Testis (tissue), 5 donors: ENCODE measurements at places on chromosomes 4 and X. TPM values are rescaled to one million over a fixed set of nuclear protein-coding genes. Genes with fewer than 3 reads are reported as not detected.

GRCh38 chr4:128134925-128135324, 73.8 kb downstream of the LARP1B start:
- no peak for DNase-seq

- DNase-seq: no peak
These were observed 552.7 kb downstream of the RAPGEF2 start for GRCh38 chr4:159655547-159655946.

GRCh38 chrX:16487620-16488385, 162.2 kb upstream of the S100G start:
- no peak for DNase-seq

DNA sequence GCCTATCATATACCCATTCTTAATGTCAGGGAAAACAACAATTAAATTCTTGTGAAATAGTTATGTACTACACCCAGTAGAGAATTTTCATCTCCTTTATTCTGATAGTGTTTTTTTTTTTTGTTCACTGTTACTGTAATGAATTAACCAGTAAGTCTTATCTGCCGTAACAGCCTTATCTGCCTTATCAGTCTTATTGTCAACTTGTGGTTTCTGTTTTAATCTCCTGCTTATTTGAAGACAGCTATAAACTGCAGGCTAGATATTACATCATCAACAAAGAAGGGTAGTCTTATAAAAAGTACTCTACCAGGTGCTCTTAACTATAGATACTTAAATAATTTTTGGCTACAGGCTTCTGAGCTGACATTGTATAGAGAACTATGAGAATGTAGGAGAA, 79.5 kb downstream of the MAGEB5 start:
- DNase-seq: no peak

GRCh38 chrX:153582896-153583295, 16.0 kb downstream of the CCNQ start:
- DNase-seq: no peak

DNA sequence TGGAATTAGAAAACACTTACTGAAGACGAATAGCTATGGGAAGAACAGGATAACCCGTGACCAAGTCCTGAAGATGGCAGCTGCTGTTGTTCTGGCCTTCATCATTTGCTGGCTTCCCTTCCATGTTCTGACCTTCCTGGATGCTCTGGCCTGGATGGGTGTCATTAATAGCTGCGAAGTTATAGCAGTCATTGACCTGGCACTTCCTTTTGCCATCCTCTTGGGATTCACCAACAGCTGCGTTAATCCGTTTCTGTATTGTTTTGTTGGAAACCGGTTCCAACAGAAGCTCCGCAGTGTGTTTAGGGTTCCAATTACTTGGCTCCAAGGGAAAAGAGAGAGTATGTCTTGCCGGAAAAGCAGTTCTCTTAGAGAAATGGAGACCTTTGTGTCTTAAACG, 2.4 kb downstream of the AGTR2 start:
- DNase-seq: peak; percentile 9

- DNase-seq: no peak
These were observed 254.2 kb downstream of the ADAMTS3 start for GRCh38 chr4:72314869-72315268.

DNA sequence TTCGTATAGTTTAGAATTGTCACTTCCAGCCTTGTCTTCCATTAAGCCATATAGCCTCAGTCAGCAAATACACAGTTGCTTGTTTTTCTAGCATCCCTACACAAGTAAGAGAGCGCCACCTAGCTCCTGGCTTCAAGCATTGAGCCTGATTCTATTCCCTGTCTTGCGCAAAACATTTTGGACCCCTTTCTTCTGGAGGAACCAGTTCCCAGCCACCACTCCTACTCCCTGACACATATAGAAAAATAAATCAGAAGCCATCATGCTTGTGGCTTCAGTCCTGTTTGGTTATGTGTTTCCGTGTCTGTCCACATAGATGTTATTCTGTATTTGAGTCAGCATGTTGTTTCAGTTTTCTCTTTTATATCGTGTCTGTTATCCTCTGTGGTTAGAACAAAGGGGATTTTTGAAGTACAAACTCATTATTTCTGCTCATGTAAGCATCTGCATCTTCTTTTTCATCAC, 59.9 kb downstream of the GK start:
- DNase-seq: peak; percentile 57

DNA sequence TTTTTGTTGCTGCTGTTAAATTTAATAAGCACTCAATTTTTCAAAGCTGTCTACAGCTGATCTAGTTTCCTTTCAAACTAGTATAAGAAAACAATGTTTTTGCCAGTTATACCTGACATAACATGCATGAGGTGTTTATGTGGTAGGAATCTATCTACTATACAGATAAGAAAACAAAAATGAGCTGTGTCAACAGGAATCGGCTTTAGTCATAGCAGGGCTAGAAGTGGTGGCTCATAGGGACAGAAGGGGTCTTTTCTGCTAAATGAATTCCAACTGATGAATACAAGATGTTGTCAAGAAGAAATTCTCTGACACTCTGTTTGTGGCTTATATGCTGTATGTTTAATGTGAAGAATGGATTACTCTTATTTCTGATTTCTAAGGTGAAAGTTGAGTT, 55.7 kb upstream of the CLNK start:
- no peak for DNase-seq

GRCh38 chrX:154775419-154776349, 13.0 kb downstream of the DKC1 start:
- DNase-seq: peak; percentile 36

GRCh38 chrX:3788494-3789233, 75.2 kb upstream of the PRKX start:
- DNase-seq: no peak

DNA sequence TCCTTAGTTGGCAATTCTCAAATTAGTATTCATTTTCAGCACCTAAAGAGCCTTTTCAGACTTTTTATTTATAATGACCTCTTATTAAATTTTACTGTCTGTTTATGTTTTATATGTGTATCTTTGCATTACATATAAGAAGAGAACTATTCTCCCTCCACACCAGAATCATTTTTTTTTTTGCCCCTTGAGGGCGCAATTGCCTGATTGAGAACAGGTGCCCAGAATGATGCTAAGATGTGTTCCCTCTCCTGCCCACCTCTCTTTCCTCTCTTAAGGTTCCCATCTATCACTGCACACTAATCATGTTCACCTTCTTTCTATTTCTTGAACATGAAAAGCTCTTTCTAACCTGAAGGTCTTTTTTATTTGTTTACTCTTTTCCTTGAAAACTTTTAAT, 44.2 kb upstream of the ADAM29 start:
- DNase-seq: peak; percentile 14

DNA sequence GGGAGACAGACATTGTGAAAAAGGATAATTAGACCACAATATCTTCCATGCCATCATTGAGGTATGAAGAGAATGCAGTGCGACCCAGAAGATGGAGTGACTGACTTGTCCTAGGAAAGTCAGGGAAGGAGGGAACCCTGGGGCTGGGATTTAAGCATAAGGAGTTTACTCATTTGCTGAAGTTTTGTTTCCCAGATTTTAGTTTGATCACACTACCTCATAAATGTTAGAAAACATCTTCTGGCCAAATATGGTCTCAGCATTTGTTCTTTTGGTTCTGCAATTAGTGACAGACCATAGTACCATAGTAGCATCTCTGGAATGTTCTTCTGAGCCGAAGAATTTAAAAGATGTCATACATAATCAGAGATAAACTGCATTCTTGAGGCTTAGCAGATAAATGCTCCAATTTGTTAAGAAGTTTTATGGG, 96.5 kb upstream of the PGRMC2 start:
- no peak for DNase-seq

- DNase-seq: no peak
These were observed 184.4 kb upstream of the CASK start for GRCh38 chrX:42107495-42108488.

DNA sequence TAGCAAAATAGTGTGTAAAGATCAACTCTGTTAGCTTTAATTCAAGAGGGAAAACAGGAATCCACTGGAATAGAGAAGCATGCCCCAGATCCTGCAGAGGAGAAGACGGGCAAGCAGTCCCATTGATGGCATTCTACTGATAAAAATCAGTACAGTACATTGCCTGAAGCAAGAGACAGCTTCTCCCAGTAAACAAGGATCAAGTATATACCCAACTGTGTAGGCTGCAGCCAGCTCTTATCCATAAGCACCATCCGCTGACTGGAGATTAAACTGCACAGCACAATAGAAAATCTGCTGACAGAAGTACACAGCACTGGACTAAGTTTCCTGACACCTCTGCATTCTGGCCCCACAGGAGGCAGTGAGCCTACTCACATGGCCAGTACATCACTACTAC, 110.1 kb downstream of the COX18 start:
- DNase-seq: no peak

DNA sequence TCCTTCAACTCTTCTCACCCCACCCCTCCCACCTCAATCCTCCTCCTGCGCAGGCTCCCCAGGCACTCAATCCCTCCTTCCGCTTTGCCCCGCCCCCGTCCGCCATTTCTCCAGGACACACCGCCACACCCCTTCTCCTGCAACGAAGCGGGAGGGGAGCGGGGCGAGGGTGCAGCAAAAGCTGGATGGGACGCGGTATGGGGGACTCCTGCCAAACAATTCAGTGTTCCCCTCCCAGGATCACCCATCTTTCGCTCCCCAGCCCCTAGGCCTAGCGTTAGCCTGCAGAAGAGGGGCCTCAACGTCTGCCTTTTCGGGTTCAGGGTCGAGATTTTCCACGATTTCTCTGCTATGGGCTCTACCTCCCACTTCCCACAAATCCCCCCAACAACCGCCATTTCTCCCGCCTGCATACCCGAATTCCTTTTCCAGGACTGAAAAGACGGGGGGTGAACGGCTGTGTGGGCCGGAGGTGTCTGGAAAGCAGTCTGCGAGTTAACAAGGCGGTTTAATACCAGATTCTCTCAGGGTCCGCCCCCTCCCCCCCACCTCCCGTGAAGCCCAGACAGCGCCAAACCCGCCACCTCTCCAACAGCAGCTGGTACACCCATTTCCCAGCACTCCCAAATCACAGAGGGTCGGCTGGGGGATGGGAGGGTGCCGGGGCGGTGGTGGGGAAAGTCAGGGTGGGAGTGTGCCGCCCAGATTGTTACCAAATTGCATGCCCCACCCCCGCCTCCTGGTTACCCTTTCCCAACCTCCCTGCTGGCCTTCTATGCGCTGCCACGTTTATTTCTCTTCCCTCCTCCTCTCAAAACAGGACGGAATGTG, 774 bp downstream of the ARMCX2 start:
- DNase-seq: peak; percentile 85

GRCh38 chr4:33998291-33998690, 2246.0 kb downstream of the ARAP2 start:
- DNase-seq: no peak

DNA sequence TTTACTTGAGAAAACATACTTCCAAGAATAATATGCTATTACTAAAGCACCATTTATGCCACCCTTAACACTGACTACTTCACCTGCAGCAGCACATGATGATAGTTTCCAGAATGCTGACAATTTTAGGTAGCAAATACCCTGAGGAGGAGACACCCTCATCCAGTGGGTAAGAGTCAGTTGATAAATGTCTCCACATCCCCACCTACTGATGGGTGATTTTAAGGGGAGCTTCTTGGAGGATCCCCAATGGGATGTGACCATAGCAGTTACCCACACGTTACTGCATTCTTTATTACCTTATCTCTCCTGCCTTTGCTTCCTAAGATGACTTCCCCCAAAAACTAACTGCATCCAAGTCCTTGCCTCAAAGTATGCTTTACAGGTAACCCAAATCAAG, 131.2 kb upstream of the SMARCAD1 start:
- no peak for DNase-seq

DNA sequence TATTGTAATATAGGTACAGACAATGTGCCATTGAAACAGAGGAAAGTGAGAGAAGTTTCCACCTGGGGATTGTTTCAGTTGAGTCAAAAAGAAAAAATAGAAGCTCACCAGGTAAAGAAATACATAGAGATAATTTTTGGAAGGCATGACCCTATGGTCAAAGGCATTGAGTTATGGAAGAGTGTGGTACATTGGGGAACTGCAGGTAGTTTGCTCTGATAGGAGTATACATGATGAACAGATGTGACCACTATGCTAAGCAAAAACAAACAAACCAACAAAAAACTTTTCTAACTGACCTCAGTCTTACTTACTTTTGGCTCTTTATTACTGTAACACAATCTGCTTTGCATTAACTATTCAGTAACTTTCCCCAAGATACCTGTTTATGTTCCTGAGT, 85.9 kb downstream of the UGT8 start:
- no peak for DNase-seq

- no peak for DNase-seq
These were observed 17.7 kb upstream of the PITX2 start for GRCh38 chr4:110640576-110640975.

- no peak for DNase-seq
These were observed 597.6 kb upstream of the CPEB2 start for GRCh38 chr4:14404730-14405129.

- DNase-seq: no peak
These were observed 330.2 kb downstream of the NLGN4X start for GRCh38 chrX:5898463-5898862.

- DNase-seq: no peak
These were observed 75.1 kb downstream of the CEP44 start for GRCh38 chr4:174358829-174359228.

DNA sequence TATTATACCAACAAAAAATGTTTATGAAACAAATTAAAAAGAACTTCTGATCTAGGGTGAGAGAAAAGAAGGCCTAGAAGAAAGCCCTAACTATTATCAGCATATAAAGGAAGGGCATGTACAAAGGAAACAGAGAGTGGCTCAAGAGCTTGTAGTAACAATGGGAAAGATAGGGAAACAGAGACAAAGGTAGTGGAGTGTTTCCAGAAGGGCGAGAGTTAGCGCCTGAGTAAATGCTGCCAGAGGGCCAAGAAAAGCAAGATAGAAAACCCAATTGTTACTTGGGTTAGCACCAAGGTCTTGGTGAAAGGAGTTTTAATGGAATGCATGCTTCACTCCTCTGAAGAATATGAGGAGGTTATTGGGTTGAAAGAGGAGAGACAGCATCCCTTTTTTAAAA, 16.5 kb upstream of the MSL3 start:
- DNase-seq: no peak

GRCh38 chrX:10986616-10987015, 124.5 kb upstream of the HCCS start:
- DNase-seq: no peak

- no peak for DNase-seq
These were observed 20.7 kb downstream of the SETD7 start for GRCh38 chr4:139535228-139535870.

- no peak for DNase-seq
These were observed 16.2 kb downstream of the HPF1 start for GRCh38 chr4:169741569-169741968.

Gene GPR34
- 3.8 TPM for total RNA-seq

Gene FGF5
- total RNA-seq: not detected

Gene ACSL4
- 108 TPM for total RNA-seq

Gene GPRASP1
- 16.1 TPM for total RNA-seq

Gene PRRG1
- total RNA-seq: 3.1 TPM

Gene SPANXA2
- total RNA-seq: 8.3 TPM

Gene IL13RA2
- total RNA-seq: 9.7 TPM

Gene DGAT2L6
- not detected for total RNA-seq

Gene SYNPO2
- total RNA-seq: 44.3 TPM

Gene DRD5
- not detected for total RNA-seq
